SJCRH30 (cell line): ENCODE measurements at places on chromosomes 7 and 10. TPM values are rescaled to one million over a fixed set of nuclear protein-coding genes. Genes with fewer than 3 reads are reported as not detected.

TMEM139 gene
- total RNA-seq = 0.97 and 2.5 TPM in 2 replicates

GIMAP8 gene
- total RNA-seq = not detected in 2 replicates

PRKCQ gene
- total RNA-seq = 0.79 and 1.3 TPM in 2 replicates

SYT15 gene
- total RNA-seq = 0.08 TPM in 1 of 2 replicates, not detected in the other

FGFBP3 gene
- 0.53 and 0.73 TPM in 2 replicates for total RNA-seq

ADGRA1 gene
- total RNA-seq = 0.81 and 1.0 TPM in 2 replicates

TEX47 gene
- total RNA-seq = not detected in 2 replicates

SPDYE2B gene
- not detected in 2 replicates for total RNA-seq

PITX3 gene
- 105 and 111 TPM in 2 replicates for total RNA-seq

PROSER2 gene
- 10.7 and 14.6 TPM in 2 replicates for total RNA-seq

SLC18A3 gene
- not detected in 2 replicates for total RNA-seq

DEPP1 gene
- total RNA-seq = 0.24 and 0.25 TPM in 2 replicates

SPDYE11 gene
- not detected in 2 replicates for total RNA-seq

MSS51 gene
- 0.66 and 1.2 TPM in 2 replicates for total RNA-seq

TMEM184A gene
- not detected in 2 replicates for total RNA-seq

TACR2 gene
- total RNA-seq = 0.04 TPM in 1 of 2 replicates, not detected in the other

SFRP4 gene
- 4.4 and 5.6 TPM in 2 replicates for total RNA-seq
